ENCODE measurements at places on chromosomes 7 and 10. TPM values are rescaled to one million over a fixed set of nuclear protein-coding genes. Genes with fewer than 3 reads are reported as not detected.

The FLNC gene
- total RNA-seq: 135 TPM

The BMPER gene
- total RNA-seq: 14.0 TPM

- DNase-seq: no peak
Observed at GRCh38 chr10:113917636-113918035, 63.2 kb downstream of the NHLRC2 start.

GRCh38 chr10:93352638-93353383, 129.3 kb downstream of the MYOF start:
- no peak for DNase-seq

The COL1A2 gene
- total RNA-seq: 1,770 TPM

GRCh38 chr10:91589015-91589657, 43.7 kb downstream of the PPP1R3C start:
- DNase-seq: peak; percentile 80

GRCh38 chr10:92789786-92790185, 58.5 kb upstream of the EXOC6 start:
- DNase-seq: no peak

DNA sequence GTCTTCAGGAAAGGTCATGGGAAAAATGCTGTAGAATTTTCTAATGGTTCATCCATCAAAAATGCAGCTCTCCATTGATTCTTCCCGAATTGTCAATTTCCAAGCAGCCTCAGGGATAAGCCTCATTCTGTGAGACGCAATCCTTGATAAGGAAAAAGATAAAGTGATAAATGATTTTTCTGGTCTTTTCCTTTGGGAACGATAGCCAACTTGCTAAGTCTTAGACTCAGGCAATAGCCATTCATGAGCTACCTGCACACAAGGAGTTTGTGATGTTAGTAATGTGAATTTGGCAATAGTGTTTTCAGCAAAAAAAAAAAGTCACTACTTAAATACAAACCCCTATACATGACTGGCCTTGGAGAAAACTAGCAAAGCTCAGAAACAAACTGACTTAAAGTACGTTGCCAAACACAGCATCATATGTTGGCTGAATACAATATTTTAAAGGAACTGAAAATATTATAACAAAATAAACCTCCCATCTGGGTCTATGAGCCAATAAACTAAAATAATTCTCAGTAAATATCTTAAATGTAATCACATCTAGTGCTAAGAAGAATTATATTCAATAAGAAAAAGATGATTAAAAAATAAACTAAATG, 75.5 kb downstream of the KLF6 start:
- no peak for DNase-seq

DNA sequence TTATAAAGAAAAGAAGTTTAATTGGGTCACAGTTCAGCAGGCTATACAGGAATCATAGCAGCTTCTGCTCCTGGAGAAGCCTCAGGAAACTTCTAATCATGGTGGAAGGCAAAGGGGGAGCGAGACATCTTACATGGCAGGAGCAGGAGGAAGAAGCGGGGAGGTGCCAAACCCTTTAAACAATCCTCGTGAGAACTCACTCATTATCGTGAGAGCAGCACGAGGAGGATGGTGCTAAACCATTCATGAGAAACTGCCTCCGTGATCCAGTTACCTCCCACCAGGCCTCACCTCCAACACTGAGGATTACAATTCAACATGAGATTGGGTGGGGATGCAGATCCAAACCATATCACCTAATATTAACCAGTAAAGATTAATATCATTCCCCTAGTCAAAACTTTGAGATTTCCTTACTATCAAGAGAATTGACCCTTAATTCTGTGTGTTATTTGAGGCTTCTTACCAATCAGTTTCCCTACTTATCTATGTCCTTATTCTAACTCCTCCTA, 1.6 kb upstream of the SMO start:
- DNase-seq: no peak

The LIPJ gene
- not detected for total RNA-seq

The SEMA4G gene
- total RNA-seq: 1.5 TPM

GRCh38 chr7:37493123-37493522, 44.5 kb upstream of the ELMO1 start:
- DNase-seq: no peak

DNA sequence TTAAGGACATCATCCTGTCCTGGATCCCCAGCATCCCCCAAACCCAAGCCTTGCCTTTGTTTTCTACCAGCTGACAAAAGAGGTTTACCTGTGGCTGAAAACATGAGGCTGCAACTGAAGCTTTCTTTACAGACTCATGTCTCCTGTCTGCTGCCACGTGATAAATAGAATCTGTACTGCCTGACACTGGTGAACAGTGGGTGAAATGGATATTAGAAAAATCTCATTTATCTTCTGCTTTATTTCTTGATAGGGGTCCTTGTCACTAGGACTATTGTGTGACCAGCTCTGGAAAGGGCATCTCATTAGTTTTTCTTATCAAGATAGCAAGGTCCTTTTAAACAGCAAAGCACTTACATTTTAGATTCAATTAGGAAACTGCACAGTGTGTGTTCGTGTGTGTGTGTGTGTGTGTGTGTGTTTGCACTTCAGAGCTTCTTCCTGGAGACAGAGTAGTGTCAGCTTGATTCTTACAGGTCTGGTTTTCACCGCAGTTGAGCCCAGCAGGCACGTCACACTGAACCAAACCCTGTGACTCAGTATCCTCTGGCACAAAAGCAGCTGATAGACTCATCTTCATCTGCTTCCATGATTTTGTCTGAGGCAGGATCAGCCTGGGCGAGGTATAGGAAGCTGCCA, 373.5 kb upstream of the CELF2 start:
- DNase-seq: peak; percentile 41

DNA sequence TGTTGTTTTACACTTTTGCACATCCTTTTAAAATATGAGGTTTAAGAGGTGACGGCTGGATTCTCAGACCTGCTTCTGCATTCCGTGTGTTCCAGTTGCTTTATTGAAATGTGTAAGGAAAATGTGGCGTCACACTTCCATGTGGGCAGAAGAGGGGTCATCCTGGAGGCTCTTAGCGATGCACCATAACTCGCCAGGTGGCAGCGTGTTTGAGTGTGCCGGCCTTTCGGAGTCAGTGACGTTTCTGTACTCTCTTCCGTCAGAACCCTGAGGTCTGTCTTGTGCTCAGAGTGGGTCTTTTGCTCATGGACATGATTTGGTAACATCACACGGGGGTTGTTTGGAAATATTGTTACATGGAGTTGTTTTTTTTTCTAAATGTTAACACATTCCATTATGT, 9.1 kb downstream of the PPP2R2D start:
- no peak for DNase-seq

The CEP55 gene
- total RNA-seq: 0.55 TPM

- DNase-seq: no peak
Observed at GRCh38 chr10:133397938-133398337, 4.0 kb downstream of the MTG1 start.

DNA sequence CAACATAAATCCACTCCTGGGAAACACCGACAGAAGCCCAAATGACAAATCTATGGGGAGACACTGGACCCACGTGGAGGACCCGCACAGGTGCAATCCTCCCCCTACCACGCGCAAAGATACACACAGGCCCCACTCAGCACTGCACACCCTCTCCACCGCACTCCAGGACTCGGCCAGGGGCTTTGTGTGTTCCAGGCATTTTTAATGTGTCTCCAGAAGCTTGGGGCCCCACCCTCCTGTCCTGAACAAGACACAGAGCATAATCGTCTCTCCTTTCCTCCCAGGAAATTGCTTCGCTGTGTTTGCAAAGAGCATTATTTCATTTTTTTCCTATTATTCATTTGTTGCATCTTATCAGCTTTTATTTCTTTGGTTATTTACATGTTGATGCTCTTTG, 82.8 kb downstream of the GLI3 start:
- DNase-seq: no peak

DNA sequence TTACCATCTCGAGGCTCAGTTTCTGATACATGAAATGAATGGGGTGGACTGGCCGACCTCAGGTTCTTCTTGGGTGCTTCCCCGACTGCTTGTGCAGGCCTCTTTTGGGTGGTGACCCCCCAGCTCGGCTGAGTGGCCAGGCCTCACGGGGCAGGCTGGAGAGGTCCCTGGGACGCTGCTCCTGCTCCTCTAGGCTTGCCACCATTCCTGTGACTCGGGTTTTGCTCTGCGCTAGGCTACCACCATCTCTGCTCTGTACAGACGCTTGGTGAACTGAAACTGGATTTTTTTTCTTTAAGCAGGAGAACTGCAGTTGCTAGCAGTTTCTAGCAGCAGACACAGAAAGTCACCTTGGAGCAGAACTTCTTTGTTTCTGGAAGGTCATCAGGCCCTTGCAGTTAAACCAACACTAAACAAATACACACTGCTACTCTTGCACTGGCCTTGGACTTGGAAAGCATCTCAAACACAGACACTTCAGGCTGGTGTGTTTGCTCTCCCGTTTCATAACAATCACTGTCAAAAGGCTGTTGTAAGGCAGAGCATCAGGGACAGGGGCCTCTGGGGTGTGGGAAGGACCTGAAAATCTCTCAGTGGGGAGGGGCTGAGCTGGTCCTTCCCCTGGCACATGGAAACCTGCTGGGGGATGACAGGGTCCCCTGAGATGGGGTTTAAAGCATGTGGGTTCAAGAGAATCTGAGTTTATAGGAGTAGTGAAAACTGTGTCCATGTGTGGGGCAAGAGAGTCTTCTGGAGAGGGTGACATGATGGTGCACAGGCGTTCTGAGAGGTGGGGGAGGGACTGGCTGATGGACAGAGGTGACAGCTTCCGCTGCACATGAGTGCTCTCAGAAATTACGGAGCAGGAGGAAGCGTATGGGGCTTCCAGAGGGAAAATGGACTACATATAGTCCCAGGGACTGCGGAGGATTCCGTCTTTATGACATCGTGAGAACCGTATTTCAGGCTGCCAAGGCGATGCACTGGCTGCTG, 35.0 kb upstream of the GIMAP8 start:
- DNase-seq: no peak

DNA sequence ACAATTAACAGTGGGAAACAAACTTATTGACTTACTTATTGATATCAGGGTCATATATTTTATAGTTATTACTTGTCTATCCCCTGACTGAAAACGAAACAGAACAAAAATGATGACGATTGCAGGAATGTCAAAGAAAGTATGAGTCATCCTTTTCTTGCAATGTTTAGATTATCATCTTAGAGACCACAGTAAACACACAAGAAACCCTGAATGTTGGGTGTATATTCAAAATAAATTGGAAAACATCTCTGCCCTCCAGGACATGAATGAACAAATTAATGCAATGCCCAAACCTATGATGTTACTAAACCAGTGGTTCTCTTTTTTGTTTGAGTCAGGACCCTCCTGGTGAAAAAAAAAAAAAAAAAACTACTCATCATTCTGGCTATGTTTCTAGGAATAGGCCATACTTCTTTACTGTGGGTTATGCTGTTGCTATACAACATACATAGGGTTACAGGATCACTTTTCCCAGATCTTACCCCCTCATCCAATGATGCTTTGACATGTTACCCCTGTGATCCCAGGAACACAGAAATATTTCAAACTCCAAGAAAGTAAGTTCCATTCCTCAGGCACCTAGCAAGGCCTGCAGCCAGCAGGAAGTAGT, 623.4 kb upstream of the IGFBP3 start:
- DNase-seq: no peak

- DNase-seq: no peak
Observed at GRCh38 chr10:113303544-113304146, 249.2 kb upstream of the HABP2 start.

GRCh38 chr7:55478700-55479099, 93.6 kb downstream of the VOPP1 start:
- DNase-seq: no peak

- DNase-seq: no peak
Observed at GRCh38 chr7:157601530-157601929, 264.7 kb downstream of the DNAJB6 start.

The CUBN gene
- 5.2 TPM for total RNA-seq

DNA sequence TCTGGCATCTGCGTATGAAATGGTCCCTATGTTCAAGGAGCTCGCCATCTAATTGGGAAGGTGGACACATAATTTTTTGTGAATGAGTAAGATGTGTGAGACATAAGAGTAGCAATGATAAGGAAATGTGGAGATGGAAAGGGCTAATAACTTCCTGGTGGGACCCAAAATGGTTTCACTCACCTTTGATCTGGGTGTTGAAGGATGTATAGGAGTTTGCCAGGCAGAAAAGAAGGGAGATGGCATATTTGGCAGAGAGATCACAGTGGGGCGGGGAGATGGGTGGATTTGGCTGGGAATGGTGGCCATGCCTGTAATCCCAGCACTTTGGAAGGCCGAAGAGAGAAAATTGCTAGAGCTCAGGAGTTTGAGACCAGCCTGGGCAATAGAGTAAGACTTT, 4.5 kb downstream of the POP7 start:
- no peak for DNase-seq

The CROT gene
- 11.8 TPM for total RNA-seq

GRCh38 chr7:82669141-82669540, 225.6 kb upstream of the CACNA2D1 start:
- DNase-seq: no peak

GRCh38 chr10:128646956-128647355, 520.7 kb upstream of the MKI67 start:
- DNase-seq: no peak

DNA sequence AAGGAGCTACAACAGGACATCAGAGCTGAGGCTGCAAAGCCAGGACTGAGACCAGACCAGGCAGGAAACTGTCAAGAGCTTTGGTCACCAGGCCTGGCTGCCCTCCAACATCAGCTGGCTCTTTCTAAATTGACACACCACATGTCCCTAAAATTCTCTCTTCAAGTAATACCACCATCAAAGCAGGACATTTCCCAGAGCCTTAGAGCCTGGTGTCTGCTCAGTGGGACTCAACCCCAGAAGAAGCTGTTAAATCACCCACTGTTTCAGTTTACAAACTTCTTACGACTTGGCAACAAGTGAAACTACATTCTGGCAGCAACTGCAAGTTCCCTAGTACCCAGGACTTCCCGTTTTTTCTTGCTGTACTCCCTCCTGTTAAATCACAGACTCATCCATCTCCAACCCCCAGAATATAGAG, 3.8 kb upstream of the IL6 start:
- DNase-seq: peak; percentile 90

The MMD2 gene
- not detected for total RNA-seq

DNA sequence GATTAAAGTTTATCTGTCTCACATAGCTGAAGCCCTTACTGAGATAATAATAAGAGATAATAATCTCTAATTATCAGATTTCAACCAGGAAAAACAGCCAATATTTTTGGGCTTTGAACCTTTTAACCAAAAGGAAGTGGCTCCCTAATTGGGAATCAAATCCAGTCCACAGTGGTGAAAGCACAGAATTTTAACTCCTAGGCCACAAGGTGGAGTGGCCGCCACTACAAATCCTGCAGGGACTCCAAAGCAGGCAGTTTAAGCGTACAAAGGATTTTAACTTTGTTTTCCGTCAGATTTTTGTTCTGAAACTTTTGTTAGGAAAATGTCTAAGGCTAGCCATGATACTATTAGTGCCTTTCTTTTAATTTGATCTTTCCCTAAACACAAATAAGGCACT, 99.6 kb upstream of the CCNY start:
- no peak for DNase-seq

GRCh38 chr7:16982640-16983350, 101.0 kb upstream of the AGR3 start:
- no peak for DNase-seq

The IGFBP1 gene
- not detected for total RNA-seq

Data from aorta (tissue), 5 donors.